Stimulated activated CD4-positive, alpha-beta T cell treated with anti-CD3 and anti-CD28 coated beads, TNF-alpha, amount 100 ng/mL, for 24 hours (primary cell): ENCODE measurements at places on chromosomes 2 and 18.

- DNase-seq: no peak
These were observed 778.9 kb downstream of the CCDC85A start for GRCh38 chr2:56962673-56963072.

DNA sequence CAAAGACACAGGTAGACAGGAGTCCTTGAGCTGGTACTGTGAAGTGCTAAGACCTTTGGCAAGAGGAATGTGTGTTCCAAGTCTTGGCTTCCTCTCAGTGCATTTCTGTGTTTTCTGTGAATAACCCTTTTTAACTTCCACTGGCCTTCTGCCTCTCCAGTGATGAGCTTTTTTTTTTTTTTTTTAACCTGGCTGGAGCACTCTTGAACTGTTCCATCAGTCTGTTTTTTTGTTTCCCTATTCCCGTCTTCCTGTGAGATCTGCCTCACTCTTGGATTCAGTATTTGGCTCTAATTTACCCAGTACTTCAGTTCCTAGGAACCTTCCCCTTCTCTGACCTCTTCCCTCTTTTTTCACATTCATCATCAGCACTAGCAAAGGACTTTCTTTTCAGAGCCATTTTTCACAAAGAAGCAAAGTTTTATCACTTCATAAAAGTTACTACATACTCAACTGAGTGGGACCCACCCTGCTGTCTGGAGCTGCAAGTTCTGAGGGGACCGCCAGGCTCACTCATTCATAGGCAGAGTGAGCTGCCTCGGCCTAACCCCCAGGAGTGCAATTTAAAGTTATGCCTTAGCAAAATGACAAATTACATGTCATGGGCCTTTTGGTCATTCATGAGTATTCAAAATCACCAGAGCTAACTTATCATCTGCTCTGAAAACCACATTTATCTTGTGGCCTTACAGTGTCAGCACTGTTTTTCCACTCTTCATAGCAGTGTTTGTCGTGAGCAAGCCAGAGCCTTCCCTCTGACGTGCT lies 126.9 kb upstream of the DAPL1 start:
- DNase-seq: no peak

DNA sequence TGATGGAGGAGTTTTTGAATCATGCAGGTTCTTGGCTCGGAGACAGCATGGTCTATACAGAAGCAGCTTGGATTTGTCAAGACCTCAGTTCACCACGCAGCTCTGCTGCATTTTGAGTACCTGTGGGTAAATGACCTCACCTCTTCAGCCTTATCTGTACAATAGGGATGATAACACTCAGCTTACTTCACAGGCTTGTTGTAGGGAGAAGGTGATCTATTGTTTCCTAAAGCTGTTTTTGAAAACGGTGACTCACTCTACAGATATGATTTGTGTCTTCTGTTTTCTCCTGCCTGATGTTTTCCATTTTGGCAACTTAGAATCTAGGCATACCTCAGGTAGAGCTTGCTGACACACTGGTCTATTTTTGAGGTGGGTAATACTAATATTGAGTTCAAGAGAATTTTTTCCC lies 80.3 kb downstream of the FMNL2 start:
- no peak for DNase-seq

- no peak for DNase-seq
These were observed 15.4 kb downstream of the ARHGAP28 start for GRCh38 chr18:6744816-6745455.

DNA sequence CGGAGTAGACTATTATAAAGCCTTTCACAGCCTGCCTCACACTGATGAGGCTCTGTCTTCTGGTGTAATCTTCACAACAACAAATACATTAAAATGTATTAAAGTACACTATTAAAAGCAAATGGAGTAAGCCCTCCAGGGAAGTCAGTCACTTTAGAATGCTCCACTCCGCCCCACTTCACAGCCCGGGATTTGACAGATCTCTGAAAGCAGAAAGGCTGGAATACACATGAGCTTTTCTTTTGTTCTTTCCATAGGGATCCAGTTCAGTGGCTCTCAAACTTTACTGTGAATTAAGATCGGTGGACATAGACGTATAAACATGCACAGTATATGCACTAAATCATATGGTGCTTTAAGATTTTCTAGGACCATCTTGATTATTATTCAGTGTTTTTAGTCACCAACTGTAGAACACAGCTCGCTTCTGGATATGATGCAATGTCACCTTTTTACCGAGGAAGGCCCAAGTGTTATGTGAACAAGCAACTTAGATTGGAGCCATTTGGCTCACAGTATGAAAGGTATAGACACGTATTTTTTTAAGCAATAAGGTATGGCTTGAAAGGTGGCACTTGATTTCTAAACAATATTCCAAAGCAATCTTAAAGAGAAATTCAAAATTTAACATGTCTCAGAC lies 151.1 kb downstream of the PRKCE start:
- no peak for DNase-seq

GRCh38 chr18:9822587-9823185 lies 63.1 kb upstream of the TXNDC2 start:
- no peak for DNase-seq

GRCh38 chr2:143802871-143803650 lies 673.8 kb downstream of the ARHGAP15 start:
- no peak for DNase-seq

DNA sequence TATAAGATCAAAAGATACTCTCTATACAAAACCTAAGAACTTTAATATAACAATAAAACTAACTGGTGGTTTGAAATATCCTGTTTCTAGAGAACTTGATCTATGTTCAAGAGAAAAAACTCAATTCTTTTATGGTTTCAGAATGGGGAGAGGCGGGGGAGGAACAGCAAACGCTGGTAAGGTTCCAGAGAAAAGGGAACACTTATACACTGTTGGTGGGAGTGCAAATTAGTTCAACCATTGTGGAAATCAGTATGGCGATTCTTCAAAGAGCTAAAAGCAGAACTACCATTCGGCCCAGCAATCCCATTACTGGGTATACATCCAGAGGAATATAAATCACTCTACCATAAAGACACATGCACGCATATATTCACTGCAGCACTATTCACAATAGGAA lies 17.2 kb downstream of the FAM98A start:
- no peak for DNase-seq

DNA sequence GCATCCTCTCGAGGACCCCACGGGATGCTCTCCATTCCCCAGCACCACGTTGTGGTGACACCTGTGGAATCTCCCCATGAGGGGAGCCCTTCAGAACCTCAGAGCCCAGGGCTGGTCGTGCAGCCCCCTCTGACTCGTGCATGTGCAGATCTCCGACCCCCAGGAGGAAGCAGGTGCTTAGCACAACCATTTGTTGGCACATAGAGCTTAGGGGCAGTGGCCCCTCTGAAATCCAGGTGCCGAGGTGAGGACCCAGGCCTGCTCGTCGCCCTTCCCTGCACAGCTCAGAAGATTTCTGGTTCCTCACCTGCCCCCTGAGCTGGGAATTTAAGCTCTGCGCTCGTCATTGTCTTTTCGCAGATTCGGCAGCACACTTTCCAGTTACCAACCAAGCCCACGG lies 1.3 kb upstream of the OTOS start:
- DNase-seq: no peak

GRCh38 chr2:146801886-146802285 lies 1042.9 kb upstream of the ACVR2A start:
- DNase-seq: no peak

- DNase-seq: no peak
These were observed 22.8 kb downstream of the SGPP2 start for GRCh38 chr2:222447131-222447530.
